Activated CD4-positive, CD25-positive, alpha-beta regulatory T cell treated with anti-CD3 and anti-CD28 coated beads, Interleukin-2, amount 50 U/mL, for 16 hours (primary cell): ENCODE measurements at places on chromosomes 1 and 21.
A peak's percentile ranks its signal among the peaks of the same experiment; 100 is the strongest.

DNA sequence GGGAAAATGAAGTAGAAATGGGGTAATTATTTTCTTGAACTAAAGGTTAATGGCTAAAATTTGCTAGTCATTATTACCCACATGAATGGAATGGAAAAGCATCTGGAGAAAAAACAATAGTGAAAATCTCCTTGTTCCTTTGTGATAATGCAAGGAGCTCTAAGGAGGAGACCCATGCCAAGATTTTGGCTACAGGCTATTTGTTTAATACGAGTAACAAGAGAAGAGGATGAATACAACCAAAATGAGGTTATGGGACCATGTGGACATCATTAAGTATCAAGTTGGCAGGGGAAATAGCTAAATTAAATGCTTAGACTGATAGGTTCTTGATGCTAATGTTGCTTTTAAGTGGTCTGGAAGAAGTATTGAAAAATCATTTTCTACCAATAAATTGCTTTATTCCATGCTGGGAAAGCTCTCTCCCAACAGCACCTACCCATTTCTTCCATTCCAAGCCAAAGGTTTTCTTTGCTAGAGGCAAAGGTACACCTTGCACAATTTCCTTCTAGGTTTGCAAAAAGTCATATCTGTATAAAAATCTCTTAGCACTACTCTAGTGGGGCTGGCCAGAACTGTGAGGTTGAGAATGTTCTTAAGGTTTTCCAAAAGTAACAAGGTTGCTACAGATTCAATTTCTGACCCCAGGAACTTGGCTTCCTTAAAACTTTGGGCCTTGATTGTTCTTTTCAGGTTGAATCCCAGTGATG, 100.2 kb downstream of the SMYD2 start:
- DNase-seq, result no peak

- DNase-seq, result no peak
Observed at GRCh38 chr1:168391851-168392681, 111.4 kb downstream of the TBX19 start.

GRCh38 chr21:23101111-23101510, 2102.9 kb downstream of the NCAM2 start:
- no peak for DNase-seq

DNA sequence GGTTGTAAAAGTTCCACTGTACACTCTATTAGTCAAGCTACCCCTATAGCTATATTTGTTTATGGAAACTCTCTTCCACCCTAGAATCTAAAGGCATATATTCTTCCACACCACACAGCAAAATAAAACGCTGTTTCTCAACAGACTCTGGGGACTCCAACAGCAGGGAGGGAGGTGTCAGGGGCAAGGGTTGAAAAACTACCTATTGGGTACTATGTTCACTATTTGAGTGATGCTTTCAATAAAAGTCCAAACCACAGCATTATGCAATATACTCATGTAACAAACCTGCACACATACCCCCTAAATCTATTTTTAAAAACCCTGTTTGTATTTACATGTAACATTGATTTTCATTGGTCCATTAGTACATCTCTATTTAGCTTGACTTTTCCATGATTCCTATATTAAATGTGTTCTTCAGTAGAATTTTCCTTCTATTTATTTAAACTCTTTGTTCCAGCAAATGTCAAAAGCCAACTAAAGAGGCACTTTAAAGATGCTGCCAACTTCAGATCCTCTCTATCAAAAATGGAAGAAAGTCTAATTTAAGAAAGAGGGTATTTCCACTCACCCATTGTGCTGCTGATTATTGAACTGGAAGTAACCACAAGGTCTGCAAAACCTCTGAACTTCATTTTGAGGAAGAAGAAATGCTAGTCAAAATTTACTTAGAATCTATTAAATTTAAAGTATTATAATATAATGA, 26.2 kb downstream of the RGS7 start:
- no peak for DNase-seq

DNA sequence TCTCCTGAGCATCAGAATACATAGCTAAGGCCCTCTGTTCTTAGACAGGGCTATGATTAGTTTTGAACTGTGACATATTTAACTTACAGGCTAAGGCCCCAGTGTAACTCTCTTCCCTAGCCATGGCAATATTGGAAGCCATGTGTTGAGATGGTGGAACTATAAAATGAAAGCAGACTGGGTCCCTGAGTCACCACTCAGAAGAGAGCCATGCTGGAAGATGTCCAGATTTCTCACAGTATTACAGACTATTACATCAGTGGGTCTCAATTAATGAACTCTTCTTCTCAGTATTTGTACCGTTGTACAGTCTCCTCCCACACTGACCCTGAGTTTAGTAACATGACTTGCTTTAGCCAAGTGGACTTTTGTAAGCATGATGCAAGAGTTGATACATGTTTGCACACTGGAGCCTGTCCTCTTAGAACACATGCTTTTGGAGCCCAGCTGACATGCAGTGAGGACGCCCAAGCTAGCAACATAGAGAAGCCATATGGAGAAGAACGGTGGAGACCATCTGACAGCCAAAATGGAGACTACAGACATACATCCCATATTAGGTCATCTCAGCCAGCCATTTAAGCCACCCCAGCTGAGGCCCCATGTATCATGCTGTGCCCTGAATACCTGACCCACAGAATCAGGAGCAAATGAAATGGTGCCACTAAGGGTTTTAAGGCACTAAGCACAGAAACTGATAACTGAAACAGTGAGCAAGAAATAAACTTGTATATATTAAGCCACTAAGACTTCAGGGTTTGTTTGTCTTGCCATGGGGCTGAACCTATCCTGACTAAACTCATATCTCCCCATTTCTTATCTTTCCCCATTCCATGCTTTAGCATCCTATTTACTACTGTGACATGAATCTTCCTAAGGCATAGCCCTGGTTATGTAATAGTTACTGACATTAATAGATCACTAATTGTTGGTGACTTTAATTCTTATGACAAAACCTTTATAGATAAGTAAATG, 24.4 kb downstream of the TBX15 start:
- DNase-seq, result no peak

DNA sequence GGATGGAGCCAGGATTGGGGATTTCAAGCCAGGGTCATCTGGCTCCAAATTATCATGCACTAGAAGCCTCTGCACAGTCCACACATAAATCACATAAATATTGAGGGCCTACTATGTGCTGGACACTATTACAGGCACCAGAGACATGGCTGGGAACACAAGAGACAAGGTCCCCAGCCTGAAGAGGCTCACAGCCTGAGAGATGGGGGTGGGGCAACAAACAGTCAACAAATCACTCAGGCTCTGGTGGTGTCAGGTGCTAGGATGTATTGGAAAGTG, 41.6 kb upstream of the LAPTM5 start:
- DNase-seq, result no peak

DNA sequence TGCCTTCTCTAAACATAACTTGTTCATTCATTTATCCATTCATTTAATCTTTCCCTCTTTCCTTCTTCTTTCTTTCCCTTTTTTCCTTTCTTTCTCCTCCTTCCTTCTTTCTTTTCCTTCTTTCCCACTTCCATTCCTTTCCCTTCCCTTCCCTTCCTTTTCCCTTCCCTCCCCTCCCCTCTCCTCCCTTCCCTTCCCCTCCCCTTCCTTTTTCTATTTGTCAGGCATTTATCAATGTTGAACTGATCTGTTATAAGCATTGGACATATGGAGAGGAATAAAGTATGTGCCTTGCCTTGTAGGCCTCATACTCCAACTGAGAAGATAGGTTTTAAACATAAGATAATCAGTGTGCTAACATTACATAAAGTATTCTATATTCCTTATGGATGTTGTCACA, 23.7 kb upstream of the ATP6V1G3 start:
- no peak for DNase-seq

DNA sequence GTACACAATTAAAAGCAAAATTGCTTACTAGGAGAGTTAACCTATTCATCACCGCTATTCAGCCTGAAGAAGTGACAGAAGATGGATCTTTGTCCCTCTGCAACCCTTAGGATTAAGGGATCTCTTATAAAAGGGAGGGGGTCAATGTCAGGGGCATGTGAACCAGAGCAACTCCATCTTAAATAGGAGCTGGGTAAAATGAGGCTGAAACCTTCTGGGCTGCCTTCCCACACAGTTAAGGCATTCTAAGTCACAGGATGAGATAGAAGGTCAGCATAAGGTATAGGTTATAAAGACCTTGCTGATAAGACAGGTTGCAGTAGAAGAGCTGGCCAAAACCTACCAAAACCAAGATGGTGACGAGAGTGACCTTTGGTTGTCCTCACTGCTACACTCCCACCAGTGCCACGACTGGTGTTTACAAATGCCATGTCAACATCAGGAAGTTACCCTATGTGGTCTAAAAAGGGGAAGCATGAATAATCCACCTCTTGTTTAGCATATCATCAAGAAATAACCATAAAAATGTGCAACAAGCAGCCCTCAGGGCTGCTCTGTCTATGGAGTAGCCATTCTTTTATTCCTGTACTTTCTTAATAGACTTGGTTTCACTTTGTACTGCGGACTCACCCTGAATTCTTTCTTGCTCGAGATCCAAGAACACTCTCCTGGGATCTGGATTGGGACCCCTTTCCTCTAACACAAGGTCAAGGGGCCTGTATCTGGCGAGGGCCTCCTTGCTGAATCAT, 35.3 kb upstream of the NEK2 start:
- DNase-seq, result no peak

GRCh38 chr1:181345146-181345545, 138.2 kb upstream of the CACNA1E start:
- DNase-seq, result no peak

- DNase-seq, result peak; percentile 36
Observed at GRCh38 chr1:109667452-109668122, at the start of gene GSTM2. Gene GSTM2, plus strand, starts transcription at chr1:109668057. Its CDS starts 59 bp downstream, at chr1:109668116.

GRCh38 chr1:59443310-59443709, 146.4 kb downstream of the FGGY start:
- DNase-seq, result no peak

DNA sequence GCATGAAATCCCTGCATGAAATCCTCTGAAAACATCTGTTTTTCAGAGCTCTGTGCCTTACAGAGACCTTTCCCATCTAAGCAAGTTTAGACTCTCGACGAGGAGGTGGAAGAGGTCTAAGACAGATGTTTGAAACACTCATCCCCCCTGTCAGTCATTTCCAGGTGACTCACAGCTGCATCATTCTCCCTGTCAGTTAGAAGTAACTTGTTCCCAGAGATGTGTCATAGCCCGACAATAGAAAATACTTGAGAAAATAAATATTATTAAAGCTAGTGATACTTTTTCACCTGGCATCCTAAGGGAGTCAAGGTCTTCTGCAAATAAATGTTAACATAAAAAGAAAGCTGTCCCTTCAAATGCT, 41.6 kb upstream of the SEC16B start:
- no peak for DNase-seq

GRCh38 chr1:8027748-8028570, 1.9 kb upstream of the ERRFI1 start:
- DNase-seq, result no peak

GRCh38 chr1:217133958-217134856, 411.0 kb upstream of the ESRRG start:
- no peak for DNase-seq

DNA sequence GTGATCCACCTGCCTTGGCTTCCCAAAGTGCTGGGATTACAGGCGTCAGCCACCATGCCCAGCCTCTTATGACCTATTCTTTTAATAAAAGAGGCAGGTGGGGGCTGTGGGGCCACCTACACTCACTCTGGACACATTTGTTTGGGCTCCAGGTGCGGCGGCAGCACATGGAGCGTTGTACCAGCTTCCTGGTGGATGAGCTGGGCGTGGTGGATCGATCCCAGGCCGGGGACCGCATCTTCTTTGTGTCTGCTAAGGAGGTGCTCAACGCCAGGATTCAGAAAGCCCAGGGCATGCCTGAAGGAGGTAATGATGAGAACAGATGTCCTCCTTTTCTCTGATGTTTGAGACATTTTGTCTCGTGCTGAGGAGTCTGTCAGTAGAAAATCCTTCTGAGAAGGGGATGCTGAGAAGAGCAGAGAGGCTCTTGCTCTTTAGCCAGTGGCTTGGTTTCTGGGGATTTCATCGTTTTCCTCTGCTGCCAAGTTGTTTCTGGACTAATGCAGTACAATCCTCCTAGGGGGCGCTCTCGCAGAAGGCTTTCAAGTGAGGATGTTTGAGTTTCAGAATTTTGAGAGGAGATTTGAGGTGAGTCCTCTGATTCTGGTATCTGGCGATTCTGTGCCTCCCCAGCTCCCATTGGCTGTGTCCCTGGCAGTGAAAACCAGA, 17.9 kb upstream of the MIIP start:
- no peak for DNase-seq

- no peak for DNase-seq
Observed at GRCh38 chr21:31766899-31767298, 35.0 kb upstream of the SCAF4 start.

DNA sequence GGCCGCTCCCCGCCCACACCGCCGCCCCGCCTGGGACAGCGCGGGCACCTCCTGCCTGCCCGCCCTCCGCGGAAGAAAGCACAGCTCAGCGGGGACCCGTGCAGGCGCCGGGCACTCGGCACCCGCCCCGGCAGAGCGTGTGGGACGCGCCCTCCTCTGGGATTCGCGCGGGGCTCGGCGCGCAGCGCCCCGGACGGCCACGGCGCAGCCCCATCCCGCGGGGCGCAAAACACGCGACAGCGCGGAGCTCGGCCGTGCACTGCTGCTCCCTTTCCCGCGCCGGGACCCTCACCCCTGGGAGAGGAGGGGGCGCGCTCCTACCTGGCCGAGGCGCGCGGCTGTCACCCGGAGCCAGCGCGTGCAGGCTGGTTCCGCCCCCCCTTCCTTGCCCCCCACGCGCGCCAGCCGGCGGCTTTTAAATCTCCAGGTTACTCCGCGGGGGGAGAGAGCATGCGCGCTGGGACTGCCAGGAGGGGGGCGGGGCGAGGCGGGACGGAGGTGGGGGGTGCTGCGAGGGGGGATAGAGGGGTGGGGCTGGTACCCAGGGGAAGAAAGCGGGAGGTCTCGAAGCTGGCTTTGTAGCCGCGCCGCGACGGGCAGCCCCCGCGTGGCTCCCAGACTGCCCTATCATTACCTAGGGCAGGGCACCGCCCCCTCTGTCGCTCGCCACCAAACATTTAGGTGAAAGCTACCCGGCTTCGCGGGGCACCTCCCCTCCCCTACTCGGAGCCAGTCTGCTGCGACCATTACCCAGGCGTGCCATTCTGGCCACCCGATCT, at the start of gene SLC45A3:
Gene SLC45A3 (minus strand): TSS at position 437 of the 779 bp plus-strand sequence. CDS start 15,853 bp downstream, outside the sequence.
- DNase-seq, result no peak

DNA sequence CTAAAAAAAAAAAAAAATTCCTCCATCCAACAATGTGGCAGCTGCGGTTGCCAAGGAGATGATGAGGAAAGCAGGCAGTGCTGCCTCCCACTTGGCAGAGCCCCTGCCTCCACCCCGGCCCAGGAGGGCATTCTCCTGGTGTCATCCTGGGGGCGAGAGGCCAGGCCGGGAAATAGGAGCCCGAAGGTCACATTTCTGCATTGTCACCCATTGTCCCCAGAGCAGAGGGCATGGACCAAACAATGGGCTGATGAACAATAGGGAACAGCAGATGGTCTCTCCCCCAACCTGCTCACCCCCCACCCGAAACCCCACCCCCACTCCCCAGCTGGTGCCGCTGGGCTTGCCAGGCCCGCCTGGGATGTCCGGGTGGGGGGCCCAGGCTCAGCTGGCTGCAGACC, 37.3 kb downstream of the CAMK2N1 start:
- DNase-seq, result no peak
